ENCODE measurements at places on chromosomes 6 and 20.

- DNase-seq = peak; percentile 62
Measured at GRCh38 chr6:16332175-16332542, 93.8 kb downstream of the GMPR start.

DNA sequence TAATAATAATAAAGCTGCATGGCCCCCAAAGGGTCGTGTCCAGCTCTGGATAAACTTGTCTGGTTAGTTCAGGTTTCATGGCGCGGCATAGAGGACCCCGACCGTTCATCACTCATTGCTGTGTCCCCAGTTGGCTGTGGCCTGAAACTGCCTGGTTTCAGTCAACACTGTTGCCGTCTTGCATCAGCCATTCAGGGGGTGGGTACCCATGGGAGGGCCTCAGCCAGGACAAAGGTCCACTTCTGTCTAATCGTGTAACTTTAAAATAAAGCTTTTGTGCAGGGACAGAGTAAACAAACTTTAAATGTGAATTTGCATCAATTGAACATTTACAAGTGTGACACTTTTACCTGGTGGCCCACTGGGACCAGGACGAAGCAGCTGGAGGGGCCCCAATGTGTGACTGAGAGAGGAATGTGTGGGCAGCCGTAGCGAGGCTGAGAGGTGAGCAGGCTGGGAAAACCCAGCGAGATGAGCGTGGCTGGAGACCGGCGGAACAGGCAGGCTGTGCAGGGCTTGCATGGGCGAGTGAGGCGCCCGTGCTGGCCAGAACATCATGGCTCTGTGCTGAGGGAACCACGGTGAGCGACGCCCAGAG, 22.3 kb upstream of the UNC93A start:
- no peak for DNase-seq

DNA sequence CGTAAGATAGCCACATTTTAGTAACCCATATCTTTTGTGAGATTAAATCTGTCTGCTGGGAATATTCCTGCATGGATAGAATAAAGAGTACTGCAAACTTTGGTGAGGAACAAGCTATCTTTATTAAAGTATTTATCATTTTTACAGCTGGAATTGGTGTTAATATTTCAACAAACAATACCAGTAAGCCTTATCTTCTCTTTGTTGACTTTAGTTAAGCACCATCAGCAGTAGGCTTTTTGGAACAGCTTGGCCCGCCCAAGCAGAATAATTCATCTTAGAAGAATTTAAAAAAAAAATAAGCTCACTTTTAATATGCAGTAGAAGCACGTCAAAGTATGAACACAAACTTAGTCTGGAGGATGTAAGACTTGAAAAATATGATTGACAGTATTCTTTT, 917.8 kb upstream of the ADGRB3 start:
- DNase-seq = no peak

DNA sequence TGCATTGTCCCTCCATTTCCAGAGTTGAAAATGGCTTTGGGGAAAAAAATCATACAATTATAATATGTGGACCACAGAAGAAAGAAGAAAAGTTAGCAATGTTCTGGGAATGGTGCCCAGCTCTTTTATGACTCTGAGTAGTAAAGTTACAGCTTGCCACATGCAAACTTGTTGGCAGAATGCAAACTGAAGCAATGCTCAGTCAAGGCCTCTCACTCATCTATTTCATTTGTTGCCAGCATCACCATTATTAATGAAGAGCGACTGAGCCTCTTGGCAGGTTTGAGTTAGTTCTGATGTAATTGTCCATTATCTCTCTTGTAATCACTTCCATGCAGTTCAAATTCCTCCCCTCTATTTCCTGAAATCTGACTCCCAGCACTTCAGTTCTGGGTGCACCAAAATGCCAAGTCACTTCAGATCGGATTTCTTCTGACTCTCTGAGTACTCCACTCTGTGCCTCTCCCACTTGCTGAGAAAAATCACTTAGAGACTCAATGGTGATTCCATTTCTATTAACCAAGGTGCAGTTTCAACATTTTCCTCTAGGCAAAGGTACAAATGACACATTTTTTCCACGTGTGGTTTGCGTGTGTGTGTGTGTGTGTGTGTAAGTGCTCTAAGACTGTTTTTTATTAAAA, 154.4 kb upstream of the STMND1 start:
- DNase-seq = peak; percentile 70

DNA sequence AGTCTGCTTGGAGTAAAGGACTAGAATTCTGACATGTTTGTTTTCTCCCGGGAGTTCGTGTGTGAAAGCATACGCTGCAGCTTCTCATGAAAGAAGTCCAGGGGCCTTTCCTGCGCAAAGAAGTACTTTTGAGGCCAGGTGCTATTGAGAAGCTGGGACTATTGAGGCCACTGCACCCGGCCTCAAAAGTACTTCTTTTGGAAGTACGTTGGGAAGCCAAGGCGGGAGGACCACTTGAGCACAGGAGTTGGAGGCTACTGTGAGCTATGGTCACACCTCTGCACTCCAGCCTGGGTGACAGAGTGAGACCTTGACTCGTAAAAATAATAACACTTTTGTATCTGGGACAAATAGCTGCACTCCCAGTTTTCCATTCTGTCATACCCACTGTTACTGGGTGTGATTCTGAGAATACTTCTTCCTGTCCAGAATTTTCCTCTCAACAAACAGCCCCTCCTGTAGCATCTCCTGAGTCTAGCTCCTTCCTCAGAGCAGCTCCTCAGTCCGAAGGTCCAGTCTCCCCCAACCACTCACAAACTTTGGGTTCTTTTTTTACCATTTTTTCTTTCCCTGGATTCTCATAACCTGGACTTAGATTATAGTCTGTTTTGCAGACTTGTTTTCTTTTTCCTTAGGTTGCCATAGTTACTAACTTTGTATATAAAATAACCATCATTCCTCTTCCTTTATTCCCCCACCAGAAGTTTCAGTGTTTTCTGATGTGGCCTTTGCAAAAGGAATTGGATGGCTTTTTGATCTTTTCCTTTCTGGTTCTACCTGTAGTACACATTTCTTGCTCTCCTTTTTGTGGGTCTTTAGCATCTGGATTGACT, 12.7 kb downstream of the STK35 start:
- no peak for DNase-seq

Measured in PC-9 (cell line).